ENCODE measurements at places on chromosomes 3 and 15. TPM values are rescaled to one million over a fixed set of nuclear protein-coding genes. Genes with fewer than 3 reads are reported as not detected.

The COLQ gene
- 1.5 TPM for total RNA-seq

The AMIGO3 gene
- 1.8 TPM for total RNA-seq

DNA sequence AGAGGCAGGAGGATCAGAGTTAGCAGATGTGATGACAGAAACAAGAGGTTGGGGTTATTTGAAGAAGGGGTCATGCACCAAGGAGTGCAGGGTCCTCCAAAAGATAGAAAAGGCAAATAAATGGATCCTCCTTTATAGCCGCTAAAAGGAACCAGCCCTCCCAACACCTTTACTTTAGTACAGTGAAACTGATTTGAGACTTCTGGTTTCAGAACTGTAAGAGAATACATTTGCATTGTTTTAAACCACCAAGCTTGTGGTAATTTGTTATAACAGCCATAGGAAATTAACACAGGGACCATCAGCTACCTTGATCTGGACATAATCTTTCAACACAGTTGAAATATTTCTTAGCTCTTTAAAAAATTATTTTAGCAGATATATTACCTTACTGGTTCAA, 166.6 kb downstream of the TIGIT start:
- DNase-seq, result no peak
- no peak overlapping the region for H3K27ac ChIP-seq
- H3K4me1 ChIP-seq, result no peaks in the 10 kb centered on the region
- H3K36me3 ChIP-seq, result no peaks in the 10 kb centered on the region
- peaks cover 12% of the 10 kb centered on the region for H3K27me3 ChIP-seq
- H3K4me3 ChIP-seq, result no peak overlapping the region

- DNase-seq, result no peak
- no peak overlapping the region for H3K27ac ChIP-seq
- no peaks in the 10 kb centered on the region for H3K36me3 ChIP-seq
- no peaks in the 10 kb centered on the region for H3K4me1 ChIP-seq
- no peaks in the 10 kb centered on the region for H3K27me3 ChIP-seq
These were observed 29.9 kb upstream of the ABHD2 start for GRCh38 chr15:89058376-89058775.

DNA sequence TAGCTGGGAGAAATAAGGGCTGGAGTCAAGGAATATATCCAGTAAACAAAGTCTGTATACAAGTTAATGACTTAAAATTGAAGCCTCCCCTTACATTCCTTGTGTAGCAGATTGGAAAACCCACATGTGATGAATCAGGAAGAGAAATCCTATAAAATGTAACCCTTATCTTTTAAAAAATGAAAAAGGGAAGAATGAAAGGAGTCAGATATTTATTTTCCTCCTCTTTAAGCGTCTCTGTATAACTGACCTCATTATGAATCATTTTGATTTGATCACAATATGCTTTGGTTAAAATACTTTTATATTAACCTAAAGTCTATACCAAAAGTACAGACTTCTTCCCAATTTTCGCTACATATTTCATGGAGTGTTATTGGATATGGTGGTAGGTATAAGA, 316.3 kb upstream of the STAC start:
- peak overlapping the region; percentile 87 for H3K27ac ChIP-seq
- H3K27me3 ChIP-seq, result no peaks in the 10 kb centered on the region
- peaks cover 46% of the 10 kb centered on the region for H3K4me1 ChIP-seq
- peak; percentile 85 for DNase-seq
- H3K36me3 ChIP-seq, result no peaks in the 10 kb centered on the region
- H3K4me3 ChIP-seq, result peak overlapping the region; percentile 34

DNA sequence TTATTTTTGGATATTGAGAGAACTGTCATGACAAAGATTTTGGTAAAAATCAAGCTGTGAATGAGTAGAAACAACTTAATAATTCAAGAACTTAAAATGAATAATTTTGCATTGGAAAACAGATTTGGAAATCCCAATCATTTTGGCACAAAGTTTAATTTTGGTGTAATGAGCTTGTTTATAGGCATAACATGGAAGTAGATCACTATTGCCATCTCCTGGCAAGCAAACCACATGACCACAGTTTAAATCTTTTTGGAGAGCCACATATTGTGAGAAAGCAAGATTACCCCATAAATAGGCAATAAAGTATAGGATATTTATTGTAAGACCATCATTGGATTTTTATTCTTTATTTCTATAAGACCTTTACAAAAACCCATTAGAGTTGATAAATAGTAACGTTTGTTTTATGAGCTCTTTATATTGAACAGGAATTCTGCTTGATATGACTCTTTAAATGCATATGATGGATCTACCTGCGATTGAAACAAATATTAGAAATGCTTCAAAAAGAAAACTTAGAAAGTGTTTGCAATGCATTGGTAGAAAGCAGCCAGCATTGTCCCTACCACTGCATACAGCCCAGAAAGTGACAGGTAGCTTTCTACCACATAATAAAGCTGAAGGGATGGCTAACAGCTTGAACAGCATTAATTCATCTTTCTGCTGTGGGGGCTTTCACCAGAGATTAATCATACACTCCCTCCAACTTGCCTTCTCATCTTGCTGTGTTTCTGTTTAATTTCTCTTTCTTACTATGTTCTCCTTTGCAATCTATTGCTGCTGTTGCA, 766.8 kb downstream of the TBL1XR1 start:
- no peaks in the 10 kb centered on the region for H3K4me1 ChIP-seq
- no peaks in the 10 kb centered on the region for H3K27me3 ChIP-seq
- no peaks in the 10 kb centered on the region for H3K36me3 ChIP-seq
- peak; percentile 72 for DNase-seq
- no peak overlapping the region for H3K4me3 ChIP-seq
- no peak overlapping the region for H3K27ac ChIP-seq

The CSTA gene
- total RNA-seq, result not detected

The ZNF660 gene
- not detected for total RNA-seq

Measured in PC-3 (cell line).